ENCODE measurements at places on chromosomes 12 and 14.

GRCh38 chr12:62711631-62712241 lies 223.2 kb downstream of the PPM1H start:
- no peak for DNase-seq

- no peak for DNase-seq
Observed at GRCh38 chr12:51675071-51675803, 84.2 kb downstream of the SCN8A start.

DNA sequence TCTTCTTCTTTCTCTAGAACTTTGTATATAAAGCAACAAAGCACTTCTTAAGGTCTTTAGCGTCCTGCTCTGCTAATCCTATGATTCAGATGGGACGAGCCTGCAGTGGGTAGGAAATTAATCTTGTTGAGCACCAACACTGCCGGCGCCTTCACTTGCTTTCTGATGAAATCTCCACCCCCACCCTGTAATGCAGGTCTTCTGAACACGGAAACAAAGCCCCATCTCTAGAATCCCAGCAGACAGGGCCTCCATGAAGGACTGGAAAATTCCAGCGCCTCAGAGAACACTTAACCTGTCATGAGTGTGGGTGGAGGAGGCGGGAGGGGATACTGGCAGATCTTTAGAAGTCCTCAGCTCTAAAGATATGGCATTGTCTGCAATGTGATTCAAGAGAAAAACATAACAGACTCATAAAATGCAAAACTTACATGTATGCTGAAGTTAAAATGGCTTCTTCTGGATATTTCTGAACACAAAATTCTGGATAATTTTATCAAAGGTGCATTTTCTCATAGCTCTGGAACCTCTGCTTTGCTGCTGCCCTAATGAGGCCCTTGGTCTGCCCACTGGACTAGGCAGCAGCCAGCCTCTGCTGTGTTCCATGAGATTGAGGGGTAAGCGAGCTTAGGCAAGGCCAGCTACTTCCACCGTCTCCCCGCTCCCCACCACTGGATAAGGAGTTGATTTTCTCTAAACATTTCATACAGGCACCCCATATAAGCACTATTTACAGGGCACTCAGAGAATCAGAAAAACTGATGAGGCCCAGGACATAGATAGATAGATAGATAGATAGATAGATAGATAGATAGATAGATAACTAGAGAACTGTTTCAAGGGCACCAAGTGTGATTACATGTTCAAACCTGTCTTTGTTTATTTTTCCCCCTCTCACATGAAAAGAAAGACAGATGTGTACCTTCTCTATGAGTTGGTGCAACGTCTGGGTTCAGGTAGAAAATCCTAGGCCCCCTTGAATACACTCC lies 43.1 kb downstream of the ZFP36L1 start:
- DNase-seq: no peak

DNA sequence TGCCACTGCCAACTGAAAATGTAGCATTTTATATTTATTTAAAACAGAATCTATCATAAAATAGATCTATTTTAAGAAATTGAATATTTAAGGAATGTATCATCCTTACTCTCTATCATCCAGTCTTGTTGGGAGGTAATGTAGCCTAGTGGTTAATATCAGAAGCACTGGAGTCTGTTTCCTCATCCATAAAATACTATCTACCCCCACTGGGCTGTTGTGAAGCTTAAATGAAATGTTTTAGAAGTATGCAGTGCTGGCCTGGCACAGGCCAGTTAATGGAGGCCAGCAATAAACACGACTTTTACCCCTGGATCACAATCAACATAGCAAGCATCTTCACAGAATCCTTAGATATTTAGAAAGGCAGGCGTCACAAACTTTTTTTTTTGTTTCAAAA lies 188.0 kb downstream of the CAND1 start:
- DNase-seq: no peak

- no peak for DNase-seq
Observed at GRCh38 chr14:36504771-36505175, 15.3 kb downstream of the NKX2-1 start.

GRCh38 chr12:53004582-53004981 lies 1.7 kb upstream of the EIF4B start:
- no peak for DNase-seq

- no peak for DNase-seq
Observed at GRCh38 chr14:68519671-68520187, 273.1 kb downstream of the ZFP36L1 start.

DNA sequence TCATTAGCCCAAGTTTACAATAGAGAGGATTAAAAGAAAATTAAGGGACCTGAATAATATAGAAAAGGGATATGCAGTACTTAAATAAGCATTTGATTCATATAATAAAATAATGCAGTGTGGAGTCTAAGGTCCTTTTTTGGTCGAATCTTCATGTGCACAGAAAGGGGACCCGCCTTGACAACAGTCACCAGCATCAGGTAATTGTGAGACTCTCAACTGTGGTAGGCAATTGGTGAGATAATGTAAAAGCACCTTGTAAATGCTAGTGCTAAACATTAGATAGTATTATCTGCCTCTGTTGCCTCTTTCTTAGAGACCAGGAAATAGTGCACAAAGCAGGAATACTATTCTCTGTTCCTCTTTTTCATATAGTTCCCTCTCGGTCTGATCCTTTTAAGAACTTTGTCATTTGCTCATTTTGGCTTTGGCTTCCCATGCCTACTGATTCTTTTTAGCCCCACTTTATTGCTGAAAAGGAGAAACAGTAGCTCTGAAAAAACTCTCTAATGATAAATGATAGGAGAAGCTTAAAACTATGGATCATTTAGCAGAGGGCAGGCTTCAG lies 17.5 kb downstream of the CHPT1 start:
- no peak for DNase-seq

- no peak for DNase-seq
Observed at GRCh38 chr12:115467531-115467930, 783.6 kb upstream of the TBX3 start.

- no peak for DNase-seq
Observed at GRCh38 chr12:51077930-51078329, 5.5 kb downstream of the CSRNP2 start.

DNA sequence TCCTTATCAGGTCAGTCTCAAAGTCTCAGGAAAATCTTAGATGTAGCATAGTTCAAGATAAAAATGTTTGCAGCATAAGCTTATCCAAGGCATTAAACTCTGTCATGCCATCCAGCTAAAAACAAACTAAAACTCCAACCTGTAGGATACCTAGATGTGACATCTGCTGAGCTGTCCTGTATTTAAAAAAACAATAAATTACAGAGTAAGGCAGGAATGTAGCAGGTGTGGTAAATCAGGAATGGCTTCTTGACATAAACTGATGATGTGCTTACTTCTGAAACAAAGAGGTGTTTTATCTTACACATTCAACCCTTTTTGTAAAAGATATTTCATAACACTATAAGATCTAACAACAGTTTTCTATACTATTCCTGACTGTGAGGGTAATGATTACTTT lies 30.6 kb upstream of the DLGAP5 start:
- no peak for DNase-seq

DNA sequence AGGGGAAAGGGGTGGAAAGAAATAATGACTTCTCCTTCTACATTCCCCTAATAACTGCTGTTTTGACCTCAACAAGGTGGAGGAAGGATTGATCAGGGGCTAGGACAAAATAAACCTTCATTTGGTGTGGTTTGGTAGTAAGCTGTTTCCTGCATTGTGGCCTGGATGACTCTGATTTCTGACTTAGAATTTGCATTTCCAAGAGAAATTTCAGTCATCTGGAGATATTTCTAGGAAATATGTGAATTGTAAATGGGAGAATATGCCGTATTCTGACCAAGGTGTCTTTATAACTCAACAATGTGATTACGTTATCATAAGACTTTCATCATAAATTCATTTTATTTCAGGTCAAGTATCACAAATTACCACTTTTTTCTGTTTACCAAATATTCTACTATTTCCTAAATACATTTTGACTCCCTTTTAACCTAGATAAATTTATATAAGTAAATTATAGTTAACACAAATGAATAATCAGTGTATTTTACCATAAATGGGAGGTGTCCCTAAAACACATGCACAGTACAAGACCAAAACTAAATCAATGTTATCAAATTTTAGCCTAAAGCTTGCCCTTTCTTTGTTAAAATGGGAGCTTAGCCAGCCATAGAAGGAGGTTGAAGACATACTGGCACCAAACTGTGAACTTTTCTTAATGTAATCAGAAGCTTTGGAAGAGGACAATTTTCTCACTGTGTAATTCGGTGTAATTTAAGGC lies 828.8 kb downstream of the TMTC2 start:
- no peak for DNase-seq

DNA sequence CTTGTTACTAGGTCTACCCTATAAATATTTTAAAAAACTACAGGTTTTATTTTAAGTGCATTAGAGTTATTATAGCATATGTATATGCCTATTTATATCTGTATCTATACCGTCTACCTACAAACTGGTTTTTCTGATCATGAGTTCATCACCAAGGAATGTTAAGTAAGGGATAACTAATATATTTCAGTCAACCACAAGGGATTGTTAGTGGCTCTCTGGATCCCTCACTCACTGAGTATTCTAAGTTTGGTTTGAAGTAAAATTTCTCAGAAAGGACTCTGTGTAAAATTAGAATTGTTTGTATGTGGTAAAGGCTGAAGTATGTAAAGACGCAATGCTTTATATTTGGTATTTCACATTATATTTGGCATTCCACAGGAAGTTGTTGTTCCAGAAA lies 4.8 kb downstream of the EPYC start:
- no peak for DNase-seq

GRCh38 chr12:79682593-79682992 lies 8.2 kb downstream of the PAWR start:
- DNase-seq: no peak

DNA sequence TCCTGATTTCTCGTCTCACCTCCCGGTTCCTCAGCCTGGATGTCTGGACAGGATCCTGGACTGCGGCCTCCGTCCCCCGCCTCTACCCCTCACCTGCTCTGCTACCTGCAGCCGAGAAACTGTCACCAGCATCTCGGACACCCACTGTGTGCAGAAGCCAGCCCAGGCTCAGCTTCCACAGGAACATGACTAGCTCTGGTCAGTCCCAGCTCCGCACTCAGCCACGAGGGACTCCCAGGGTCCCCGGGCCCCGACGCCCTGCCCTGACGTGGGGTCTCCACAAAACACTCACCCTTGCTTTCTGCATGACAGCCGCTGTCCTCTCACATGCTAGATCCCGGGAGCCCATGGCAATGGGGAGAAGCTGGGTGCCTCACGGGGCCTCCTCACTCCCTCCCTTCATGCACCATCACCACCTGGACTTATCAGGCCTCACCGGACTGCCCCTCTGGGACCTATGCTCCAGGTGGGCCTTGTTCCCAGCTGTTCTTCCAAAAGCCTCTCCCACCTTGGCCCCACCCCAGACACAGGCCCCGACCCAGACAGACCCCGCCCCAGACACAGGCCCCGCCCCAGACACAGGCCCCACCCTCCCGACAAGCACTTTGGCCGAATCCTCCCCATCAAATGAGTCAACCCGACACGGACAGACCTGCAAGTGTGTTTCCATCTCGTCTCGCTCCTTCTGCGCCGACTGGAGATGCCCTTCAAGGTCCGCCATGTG lies 26.9 kb upstream of the ANKLE2 start:
- no peak for DNase-seq

DNA sequence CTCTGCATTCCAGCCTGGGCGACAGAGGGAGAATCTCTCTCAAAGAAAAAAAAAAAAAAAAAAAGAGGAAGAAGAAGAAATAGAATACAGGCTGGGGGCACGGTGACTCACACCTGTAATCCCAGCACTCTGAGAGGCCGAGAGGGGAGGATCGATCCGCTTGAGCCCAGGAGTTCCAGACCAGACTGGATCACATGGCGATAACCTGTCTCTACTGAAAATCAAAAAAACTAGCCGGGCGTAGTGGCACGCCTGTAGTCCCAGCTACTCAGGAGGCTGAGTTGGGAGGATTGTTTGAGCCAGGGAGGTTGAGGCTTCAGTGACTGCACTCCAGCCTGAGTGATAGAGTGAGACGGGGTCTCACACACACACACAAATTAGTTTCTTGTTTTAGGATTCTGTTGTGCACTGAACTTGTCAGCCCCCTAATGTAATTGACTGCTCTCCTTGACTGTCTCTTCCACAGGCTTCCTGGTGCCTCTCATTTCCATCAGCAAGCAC lies 963 bp upstream of the TINF2 start:
- no peak for DNase-seq
